EL (cell line): ENCODE measurements at places on chromosomes 11 and 22.

GRCh38 chr11:133041928-133042882, 490.1 kb downstream of the OPCML start:
- DNase-seq = no peak

- DNase-seq = no peak
Measured at GRCh38 chr22:39913886-39914285, 13.0 kb downstream of the GRAP2 start.

GRCh38 chr22:41437198-41437597, 9.4 kb downstream of the TOB2 start:
- no peak for DNase-seq

GRCh38 chr22:48968201-48968959, 859.3 kb downstream of the BRD1 start:
- DNase-seq = no peak

GRCh38 chr11:27122001-27122400, 81.4 kb downstream of the BBOX1 start:
- DNase-seq = no peak

- DNase-seq = no peak
Measured at GRCh38 chr11:81203876-81204275, 1529.8 kb downstream of the FAM181B start.

- peak; percentile 84 for DNase-seq
Measured at GRCh38 chr22:20885557-20886323, 26.9 kb downstream of the SNAP29 start.

DNA sequence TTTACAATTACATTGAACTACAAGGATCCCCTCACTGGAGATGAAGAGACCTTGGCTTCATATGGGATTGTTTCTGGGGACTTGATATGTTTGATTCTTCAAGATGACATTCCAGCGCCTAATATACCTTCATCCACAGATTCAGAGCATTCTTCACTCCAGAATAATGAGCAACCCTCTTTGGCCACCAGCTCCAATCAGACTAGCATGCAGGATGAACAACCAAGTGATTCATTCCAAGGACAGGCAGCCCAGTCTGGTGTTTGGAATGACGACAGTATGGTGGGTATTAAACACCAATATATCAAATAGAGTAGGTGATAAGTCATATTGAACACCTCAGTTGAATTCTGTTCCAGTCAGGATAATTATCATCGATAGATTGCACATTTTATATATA, 4.4 kb downstream of the FBXO7 start:
- DNase-seq = peak; percentile 21

- DNase-seq = no peak
Measured at GRCh38 chr11:957212-957920, 31.7 kb downstream of the AP2A2 start.

GRCh38 chr11:118098996-118099837, 12.5 kb upstream of the SMIM35 start:
- no peak for DNase-seq

- no peak for DNase-seq
Measured at GRCh38 chr11:60777106-60777505, 8.0 kb upstream of the MS4A10 start.

DNA sequence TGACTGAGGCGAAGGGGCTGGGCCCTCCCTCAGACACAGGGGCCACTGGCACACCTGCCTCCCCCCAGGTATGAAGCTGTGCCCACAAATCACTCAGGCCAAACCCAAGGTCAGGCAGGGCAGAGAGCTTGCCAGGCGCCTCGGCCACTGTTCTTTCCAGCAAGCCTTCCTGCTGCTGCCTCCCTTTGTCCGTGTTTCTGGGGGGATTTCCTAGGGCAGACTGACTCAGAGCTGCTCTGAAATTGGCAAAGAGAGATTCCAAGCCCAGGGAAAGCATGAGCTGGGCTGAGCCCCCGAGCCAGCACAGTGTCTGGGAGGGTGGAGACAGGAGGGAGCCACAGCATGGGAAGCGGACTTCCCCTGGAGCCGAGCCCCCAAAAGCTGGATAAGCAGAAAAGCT, 33.2 kb downstream of the PPP2R1B start:
- DNase-seq = peak; percentile 83

GRCh38 chr22:37340331-37341262, 58.3 kb downstream of the CYTH4 start:
- DNase-seq = no peak

DNA sequence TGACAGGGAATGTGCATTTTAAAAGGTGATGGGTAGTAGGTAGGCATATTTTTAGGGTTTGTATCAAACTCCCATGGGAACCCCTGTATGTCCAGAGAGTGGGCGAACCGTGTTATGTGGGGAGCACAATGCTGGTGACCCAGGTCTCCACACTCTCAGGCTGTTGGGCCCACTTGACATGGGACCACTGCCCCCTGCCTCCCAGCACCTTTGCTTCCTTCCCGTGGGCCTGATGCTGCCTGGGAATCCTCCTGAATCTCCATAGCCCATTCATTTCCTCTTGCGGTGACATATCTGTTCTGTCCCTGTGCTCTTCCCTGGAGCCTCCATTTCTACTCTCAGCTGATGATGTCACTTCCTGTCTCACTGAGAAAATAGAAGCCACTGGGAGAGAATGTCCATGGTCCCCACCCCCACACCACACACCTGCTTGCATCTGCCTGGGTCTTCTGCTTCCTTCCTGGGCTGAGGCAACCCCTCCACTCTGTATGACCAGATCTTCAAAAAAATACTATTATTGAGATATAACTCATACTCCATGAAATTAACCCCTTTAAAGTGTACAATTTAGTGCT, 55.8 kb upstream of the THY1 start:
- DNase-seq = no peak

GRCh38 chr11:114774599-114775361, 96.5 kb downstream of the NXPE2 start:
- DNase-seq = peak; percentile 21

- no peak for DNase-seq
Measured at GRCh38 chr22:50604256-50605001, 3.8 kb downstream of the MAPK8IP2 start.

GRCh38 chr11:1452744-1453143, 33.8 kb downstream of the MOB2 start:
- DNase-seq = no peak

DNA sequence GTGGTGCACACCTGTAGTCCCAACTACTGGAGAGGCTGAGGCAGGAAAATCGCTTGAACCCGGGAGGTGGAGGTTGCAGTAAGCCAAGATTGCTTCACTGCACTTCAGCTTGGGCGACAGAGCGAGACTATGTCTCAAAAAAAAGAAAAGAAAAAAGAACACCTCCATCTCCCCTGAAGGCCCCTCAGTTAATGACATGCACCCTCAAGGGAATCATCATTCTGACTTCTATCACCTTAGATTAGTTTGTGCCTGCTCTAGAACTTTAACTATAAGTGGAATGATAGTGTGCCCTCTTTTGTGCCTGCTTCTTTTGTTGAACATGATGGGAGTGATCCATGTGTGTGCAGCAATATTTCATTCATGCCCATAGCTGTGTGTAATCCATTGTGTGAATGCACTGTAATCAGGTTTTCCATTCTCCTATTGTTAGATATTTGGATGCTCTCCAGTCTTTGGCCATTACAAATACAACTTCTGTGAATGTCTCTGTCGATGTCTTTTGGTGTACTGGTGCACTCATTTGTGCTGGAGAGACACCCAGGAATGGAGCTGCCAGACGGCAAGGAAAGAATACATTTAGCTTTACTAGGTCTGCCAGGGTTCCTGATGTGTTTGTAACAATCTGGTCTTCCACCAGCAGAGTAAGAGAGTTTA, 883 bp upstream of the VPREB3 start:
- no peak for DNase-seq

- peak; percentile 28 for DNase-seq
Measured at GRCh38 chr22:37898441-37899181, 7.5 kb upstream of the MICALL1 start.

DNA sequence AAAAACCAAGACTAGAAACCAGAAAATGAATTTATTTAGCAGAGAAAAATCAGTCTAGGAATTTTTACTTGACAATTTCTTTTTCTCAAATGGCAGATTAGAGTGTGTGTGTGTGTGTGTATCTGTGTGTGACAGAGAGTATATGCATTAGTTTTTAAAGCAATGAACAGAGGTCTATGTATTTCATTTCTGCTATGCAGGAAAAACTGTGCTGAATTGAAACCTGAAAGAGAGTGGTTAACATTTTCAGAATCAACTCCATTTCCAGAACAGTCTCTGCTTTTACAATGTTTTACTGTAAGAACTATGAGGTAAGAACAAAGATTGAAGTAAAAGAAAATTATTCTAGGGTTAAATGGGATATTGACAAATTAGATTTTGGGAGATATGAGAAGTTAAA, 114.8 kb downstream of the GRM5 start:
- no peak for DNase-seq

- no peak for DNase-seq
Measured at GRCh38 chr11:57269571-57270021, 32.5 kb upstream of the APLNR start.

DNA sequence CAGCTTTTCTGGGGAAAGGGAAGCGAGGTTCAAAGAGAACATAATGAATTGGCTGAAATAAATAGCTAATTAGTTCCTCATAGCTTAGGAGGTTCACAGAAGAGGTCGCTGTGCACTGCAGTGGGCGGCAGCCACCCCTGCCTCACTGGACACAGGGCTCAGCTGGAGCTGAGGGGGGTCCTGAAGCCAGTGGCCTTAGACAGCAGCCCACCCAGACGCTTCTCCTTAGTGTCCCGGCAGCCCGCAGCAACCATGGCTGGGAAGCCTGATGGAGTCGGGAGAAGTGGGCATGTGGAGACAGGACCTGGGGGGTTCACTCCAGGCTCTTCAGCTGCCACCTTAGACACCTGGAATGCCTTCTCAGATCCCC, 75.4 kb downstream of the TRIM29 start:
- DNase-seq = no peak

GRCh38 chr11:94104734-94105133, 23.9 kb upstream of the PANX1 start:
- no peak for DNase-seq

DNA sequence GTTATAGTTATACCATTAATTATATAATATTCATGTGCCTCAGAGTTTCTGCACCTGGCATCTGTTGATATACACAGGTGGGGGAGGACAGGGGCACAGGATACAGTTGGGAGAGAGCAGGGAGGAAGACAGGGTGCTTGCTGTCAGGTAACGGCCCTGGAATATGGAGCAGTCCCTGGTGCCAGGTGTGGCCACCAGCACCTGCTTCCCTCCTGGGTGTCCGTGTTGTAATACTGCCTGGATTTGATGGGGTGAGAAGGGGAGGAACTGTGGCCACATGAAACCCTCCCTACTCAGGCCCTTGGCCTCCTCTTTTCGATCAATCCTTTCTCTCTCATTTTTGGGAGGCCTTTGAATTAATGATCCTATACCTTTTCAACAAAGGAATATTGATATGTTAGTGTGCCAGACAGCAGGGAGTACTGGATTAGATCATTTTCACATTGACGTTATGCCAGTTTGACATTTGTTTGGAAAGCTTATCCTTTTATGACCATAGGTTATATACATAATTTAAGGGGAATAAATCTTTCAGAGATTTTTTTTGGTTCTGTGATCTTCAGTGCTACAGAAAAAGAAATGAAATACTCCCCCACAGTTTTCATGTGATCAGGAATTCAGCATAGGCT, 88.6 kb downstream of the TEAD1 start:
- no peak for DNase-seq

DNA sequence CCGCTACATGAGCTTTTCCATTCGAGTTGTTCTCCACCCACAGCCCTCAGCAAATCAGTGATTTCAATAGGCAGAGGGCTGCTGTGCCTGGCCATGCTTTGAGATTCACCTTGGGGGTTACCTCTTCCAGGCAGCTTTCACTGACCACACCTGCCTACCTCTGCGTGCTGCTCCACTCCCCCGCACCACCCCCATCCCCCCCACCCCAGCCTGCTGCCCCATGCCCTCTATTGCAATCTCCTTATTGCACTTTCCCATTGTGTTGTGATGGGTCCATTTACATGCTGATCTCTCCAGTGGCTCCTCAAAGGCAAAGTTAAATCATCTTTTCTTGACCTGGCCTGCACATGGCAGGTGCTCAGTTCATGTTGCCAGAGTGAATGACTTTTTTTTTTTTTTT, 18.0 kb upstream of the POLA2 start:
- DNase-seq = no peak

GRCh38 chr11:6129635-6130034, 22.2 kb downstream of the OR56B4 start:
- no peak for DNase-seq

DNA sequence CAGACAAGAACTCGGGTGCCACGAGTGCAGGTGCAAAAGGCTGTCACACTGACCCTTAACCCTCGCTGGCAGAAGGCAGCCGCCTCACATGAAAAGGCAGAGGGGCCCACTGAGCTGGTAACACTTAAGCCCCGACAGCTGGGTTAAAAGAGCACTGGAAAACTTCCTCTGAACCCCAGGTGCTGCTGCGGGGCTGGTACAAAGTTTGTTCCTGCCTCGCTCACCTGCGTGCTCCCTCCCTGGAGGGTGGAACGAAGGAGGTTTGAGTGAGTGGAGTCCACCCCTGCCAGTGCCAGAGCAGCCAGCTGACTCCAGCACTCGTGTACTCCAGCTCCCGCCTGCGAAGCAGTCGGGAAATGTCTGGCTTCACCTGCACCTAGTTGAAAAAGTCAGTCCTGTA, 12.6 kb downstream of the SULT4A1 start:
- DNase-seq = no peak

DNA sequence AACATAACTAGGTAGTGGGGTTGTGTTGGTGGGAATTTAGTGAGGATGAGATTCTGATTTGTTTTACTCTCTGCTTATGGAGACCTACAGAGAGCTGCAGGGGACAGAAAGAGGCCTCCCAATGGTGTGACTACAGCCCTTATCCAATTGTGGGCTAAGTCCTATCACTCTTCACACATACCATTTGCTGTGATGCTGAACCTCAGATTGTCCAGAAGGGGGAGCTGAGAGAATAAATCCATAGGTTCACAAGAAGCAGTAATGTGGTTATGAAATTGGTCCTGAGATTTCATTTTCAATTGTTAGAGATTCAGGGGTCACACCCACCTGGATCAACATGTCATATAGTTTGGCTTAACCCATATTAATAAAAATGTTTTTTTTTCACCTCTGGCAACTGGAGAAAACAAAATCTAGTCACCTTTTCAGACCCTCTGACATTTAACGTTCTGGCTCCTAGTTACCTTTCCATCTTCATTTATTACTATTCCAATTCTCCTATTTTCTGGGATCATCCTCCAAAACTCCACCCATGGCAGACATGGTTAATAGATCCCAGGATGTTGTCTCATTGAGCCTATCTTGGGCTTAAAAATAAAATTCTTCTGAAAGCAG, 53.3 kb upstream of the PTPN5 start:
- DNase-seq = peak; percentile 28

DNA sequence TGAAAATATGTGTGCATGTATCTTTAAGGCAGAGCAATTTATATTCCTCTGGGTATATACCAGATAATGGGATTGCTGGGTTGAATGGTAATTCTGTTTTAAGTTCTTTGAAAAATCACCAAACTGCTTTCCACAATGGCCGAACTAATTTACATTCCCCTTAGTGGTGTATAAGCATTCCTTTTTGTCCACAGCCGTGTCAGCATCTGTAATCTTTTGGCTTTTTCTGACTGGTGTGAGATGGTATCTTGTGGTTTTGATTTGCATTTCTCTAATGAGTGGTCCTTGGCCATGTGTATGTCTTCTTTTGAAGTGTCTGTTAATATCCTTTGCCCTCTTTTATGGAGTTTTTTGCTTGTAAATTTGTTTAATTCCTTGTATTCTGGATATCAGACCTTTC, 24.3 kb downstream of the CCDC15 start:
- DNase-seq = no peak

GRCh38 chr11:42631220-42631843, 680.5 kb upstream of the API5 start:
- no peak for DNase-seq
